ENCODE measurements at places on chromosomes 6 and 20. TPM values are rescaled to one million over a fixed set of nuclear protein-coding genes. Genes with fewer than 3 reads are reported as not detected.

DNA sequence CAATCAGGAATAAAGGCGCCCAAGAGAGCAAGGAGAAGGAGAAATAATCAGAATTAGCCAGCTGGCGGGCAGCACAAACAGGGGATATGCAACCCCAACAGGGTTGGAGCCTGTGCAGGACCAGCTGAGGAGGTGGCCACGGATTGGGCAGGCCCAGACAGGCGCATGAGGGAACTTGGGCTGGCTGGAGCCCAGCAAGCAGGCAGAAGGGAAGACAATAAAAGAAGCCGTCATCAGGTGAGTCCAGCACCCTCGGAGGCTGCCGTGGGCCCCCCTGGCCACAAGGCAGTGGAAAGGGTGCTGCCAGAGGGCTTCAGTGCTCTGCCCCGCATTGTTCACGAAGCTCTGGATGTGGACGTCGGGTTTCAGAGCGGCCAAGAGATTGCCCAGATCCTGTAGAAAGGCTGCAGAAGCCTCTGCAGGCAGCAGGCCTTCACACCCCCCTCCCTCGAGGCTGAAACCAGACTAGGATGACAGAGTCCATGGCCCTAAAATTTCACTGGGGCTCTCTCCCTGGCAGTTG lies 28.4 kb upstream of the MAFB start:
- no peak for DNase-seq

Gene ZBTB12
- 8.3 TPM for total RNA-seq

DNA sequence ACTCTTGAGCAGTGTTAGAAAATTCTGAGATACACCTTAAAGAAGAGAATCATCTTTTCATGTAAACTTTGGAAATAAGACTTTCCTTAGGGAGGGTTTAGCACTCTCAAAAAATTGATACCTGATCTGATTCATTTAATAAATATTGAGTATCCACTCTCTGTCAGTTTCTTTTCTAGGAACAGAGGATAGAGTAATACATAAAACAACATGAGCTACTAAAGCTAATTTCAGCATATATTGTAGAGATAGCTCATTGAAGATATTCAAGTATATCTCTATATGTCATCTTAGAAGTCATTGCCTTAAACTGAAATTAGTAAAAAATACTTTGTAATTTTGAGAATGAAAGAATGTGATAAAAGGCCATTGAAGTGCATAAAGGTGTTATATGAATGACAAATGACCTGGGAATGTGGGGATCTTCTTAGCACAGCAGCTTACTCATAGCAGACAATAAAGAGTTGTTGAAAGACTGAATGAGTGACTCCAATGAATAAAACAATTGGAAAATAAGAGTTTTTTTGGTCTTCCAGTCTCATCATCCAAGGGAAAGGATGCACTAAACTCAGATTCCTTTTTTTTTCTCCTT lies 29.2 kb downstream of the RHAG start:
- DNase-seq: no peak

Gene SCRT2
- not detected for total RNA-seq

Gene EEF1A1
- total RNA-seq: 10,582 TPM

DNA sequence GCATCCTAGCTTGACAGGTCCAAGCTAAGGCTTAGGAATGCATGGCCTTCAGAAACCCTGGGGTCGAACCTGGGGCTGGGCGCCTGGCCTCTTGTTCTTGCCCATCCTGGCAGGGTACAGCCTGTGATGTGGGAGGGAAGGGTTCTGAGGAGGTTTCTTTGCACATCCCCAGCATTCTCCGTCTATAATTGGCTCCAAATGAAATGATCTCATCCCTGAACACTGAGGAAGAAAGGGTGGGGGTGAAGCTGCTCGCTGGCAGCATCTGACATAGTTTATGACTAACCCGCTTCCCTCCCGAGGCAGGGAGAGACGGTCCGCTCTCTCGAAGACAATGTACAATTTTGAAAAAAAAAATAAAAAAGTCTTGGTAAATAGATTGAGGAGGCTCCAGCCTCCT lies 67.1 kb upstream of the ZNFX1 start:
- DNase-seq: peak; percentile 89

Gene SAMD5
- total RNA-seq: 18.6 TPM

GRCh38 chr6:3290931-3291211 lies 32.1 kb downstream of the PSMG4 start:
- no peak for DNase-seq

- DNase-seq: peak; percentile 30
Measured at GRCh38 chr6:108684771-108685329, 124.1 kb downstream of the FOXO3 start.

- no peak for DNase-seq
Measured at GRCh38 chr6:157054531-157054979, 268.8 kb downstream of the TMEM242 start.

DNA sequence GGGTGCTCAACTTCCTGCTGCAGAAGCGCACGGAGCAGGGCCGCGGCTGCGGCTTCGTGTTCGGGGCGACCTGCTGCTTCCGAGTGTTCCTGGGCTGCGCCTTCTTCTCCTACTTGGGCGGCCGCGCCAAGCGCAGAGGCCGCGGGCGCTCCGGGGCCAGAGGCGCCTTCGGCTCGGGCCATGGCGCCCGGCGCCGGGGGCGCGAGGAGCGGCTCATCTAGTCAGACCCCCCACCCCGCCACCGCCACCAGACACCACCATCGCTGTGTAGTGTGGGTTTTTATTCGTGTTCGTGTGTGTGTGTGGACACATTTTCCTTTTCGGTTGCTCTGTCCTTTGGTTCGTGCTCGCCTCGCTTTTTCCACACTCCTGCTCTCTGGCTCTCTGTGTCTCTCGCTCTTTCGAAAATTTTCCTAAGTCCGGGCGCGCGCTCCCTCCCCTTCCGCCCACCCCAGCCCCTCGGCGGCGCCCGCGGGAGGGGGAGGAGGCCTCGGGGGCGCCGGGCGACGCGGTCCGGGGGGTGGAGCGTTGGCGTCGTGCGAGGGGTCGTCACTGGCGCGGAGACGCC lies 38.1 kb downstream of the GNAS start:
- no peak for DNase-seq

DNA sequence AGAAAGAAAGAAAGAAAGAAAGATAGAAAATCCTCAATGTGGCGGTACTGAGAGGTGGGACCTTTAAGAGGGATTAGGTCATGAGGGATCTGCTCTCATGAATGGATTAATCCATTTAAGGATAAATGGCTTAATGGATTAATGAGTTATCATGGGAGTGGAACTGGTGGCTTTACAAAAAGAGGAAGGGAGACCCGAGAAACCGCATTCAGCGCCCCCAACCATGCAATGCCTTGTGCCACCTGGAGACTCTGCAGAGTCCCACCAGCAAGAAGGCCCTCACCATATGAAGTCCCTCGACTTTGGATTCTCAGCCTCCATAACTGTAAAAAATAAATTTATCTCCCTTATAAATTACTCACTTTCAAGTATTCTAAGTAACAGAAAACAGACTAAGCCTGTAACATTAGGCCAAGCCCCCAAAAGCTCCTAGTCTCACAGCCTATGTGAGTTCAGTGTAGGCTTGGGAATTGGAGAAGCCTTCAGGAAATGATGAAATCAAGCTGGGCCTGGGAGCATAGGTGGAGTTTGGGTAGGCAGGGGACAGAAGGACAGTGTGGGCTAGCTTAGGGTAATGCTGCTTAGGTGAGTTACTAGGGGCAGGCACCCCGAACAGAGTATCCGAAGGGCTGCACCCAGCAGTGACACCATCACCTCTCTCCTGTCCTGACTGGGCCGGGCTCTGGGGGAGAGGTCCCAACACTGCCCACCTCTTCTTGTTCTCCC lies 36.2 kb upstream of the RNF24 start:
- no peak for DNase-seq

GRCh38 chr6:110880651-110881050 lies 6.1 kb downstream of the AMD1 start:
- no peak for DNase-seq

- peak; percentile 40 for DNase-seq
Measured at GRCh38 chr6:100465701-100466409, 1.1 kb upstream of the SIM1 start.

GRCh38 chr6:157143171-157143889 lies 180.0 kb downstream of the TMEM242 start:
- no peak for DNase-seq

Gene TAB2
- 50.6 TPM for total RNA-seq

Gene IBTK
- total RNA-seq: 28.0 TPM

Gene GTF2H4
- 39.3 TPM for total RNA-seq

Gene SLC32A1
- total RNA-seq: not detected

- peak; percentile 84 for DNase-seq
Measured at GRCh38 chr6:1436334-1437306, 47.2 kb downstream of the FOXF2 start.

DNA sequence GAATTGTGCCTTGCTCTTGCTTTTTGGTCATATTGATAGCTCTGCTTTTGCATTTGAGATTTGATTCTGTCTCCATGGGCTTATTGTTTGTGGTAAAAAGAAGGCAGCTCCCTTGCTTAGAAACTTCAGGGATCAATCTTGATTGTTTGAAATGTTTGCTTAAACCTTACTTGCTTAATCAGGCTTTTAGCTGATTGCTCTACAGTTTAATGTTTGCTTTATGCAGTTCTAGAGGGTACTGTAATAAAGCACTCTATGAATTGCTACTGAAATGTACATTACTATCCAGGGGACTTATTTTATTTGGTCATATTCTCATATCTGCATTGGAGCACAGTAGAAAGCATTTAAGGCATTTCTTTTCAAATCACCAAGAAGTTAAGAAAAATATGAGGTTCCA lies 545.4 kb upstream of the HS3ST5 start:
- no peak for DNase-seq

Gene ANKEF1
- total RNA-seq: 0.65 TPM

GRCh38 chr20:25277051-25277801 lies 29.3 kb downstream of the PYGB start:
- no peak for DNase-seq

GRCh38 chr6:16319813-16320532 lies 81.6 kb downstream of the GMPR start:
- no peak for DNase-seq

- DNase-seq: no peak
Measured at GRCh38 chr20:8829256-8829655, 239.6 kb upstream of the PLCB4 start.

DNA sequence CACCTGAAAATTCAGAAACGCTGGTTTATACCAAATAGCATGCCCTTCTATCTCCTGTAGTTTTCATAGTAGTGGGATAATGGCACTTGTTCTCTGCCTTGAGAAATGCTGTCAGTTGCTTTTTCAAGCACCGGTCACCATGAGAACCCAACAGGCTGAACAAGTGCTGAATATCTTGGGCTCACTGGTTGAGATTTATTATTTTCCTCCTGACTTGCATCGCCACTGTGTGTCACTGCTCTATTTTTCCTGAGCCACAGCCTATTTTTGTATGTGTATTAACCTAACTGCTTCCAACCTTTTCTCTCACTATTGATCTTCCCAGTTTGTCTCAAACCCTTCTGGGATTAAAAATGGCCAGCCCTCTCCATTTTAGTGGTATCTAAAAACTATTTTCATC lies 71.9 kb downstream of the OPN5 start:
- no peak for DNase-seq

GRCh38 chr6:79878142-79878748 lies 69.1 kb downstream of the ELOVL4 start:
- no peak for DNase-seq

Gene ABCC10
- total RNA-seq: 42.8 TPM

Gene DSP
- total RNA-seq: 124 TPM

DNA sequence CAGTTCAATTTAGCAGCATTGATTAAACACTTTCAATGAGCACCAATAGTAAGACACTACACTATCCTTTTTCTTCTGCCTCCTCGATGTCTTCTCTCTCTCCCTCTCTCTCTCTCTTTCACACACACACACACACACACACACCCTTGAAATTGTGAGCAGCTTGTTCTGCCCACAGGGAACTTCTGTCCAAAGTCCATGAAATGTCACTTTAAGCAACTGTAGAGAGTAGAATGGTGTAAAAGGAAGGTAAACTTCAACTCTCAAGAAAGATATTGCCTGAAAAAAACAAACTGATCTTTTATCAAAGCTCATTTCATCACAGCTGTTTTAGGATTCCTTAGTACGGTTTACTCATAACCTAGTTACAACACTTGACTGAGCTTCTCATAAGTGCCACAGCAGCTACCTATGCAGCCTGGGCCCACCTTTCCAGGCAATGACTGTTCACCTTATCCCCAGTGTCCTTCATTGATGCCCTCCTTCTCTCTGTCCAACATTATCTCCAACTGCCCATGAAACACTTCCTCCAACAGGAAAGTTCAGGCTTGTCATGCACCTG lies 107.0 kb downstream of the TNFRSF21 start:
- no peak for DNase-seq

DNA sequence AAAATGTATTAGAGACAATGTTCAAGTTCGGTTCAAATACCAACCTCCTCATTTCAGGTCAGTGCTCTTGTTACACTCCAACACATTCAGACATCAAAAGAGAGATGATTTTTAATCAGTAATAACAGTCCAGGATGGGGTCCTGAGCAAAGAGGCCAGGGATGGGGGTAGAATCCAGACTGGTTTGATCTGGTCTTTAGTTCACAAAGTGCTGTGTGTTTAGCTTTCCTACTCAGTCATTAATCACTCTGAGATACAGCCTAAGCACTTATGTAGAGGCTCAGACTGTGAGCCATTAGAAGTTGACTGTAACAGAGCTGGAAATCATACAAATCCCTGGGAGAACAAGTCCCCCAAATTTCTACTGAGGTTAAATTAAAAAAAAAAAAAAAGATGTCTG lies 241.6 kb downstream of the PTPRK start:
- DNase-seq: no peak

DNA sequence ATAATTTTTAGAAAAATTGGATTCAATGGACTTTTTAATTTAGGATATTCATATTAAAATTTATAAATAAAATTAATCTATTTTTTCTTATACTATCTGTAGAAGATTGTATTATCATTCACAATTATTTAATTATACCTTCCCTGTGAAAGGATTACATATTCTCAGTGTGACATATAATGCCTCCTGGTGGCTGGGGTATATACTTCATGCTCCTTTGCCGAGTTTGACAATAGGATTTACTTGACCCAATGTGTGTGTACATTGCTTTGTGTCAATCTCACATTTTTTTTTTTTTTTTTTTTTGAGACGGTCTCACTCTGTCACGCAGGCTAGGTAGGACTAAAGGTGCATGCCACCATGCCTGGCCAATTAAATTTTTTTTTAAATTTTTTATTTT lies 230.0 kb upstream of the CHD6 start:
- no peak for DNase-seq

Gene CDK5RAP1
- total RNA-seq: 25.3 TPM

Gene TAF4
- total RNA-seq: 17.3 TPM

DNA sequence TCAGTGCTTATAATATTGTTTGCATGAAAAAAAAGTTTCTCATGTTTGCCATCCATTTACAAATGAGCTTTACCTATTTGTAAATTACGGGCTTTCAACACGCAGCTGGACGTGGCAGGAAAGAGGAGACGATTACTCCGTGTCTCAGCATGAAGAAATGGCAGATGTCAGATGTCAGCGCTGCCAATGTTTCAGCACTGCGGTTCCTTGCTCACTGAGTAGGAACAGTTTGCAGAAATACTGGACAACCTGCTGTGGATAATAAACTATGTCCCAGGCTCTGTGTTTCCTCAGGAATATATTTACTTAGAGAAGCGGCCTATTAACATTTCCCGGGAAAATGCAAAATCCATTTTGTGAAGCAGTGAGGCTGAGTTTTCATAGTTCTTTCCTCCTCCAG lies 22.7 kb downstream of the RAMACL start:
- no peak for DNase-seq

Gene FKBP1C
- 0.55 TPM for total RNA-seq

Gene GCM1
- total RNA-seq: not detected
